ENCODE measurements at places on chromosomes 5 and 9.

- peak; percentile 70 for DNase-seq
Observed at GRCh38 chr5:145946112-145946861, 9.9 kb downstream of the SH3RF2 start.

GRCh38 chr5:131794586-131794985 is 2.2 kb downstream of the FNIP1 start:
- DNase-seq, result no peak

DNA sequence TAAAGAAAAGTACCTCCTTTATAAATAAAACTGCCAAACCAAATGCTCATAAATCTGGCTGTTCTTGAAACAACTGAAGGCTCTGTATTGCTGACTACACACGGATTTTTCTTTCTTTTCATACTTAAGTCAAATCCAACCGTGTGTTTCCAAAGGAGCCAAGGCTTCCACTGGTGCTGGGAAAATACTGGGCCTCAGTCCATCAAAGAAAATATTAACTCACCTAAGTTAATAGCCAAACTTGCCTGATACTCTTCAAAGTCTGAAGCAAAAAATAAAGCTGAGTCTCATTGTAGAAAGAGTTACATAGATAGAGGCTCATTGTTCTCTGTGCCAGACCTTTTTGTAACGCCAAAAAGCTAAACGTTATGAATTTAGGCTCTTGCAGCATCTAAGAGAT is 350.4 kb upstream of the CDH9 start:
- DNase-seq, result no peak

GRCh38 chr9:114119242-114120191 is 20.4 kb upstream of the KIF12 start:
- DNase-seq, result no peak

DNA sequence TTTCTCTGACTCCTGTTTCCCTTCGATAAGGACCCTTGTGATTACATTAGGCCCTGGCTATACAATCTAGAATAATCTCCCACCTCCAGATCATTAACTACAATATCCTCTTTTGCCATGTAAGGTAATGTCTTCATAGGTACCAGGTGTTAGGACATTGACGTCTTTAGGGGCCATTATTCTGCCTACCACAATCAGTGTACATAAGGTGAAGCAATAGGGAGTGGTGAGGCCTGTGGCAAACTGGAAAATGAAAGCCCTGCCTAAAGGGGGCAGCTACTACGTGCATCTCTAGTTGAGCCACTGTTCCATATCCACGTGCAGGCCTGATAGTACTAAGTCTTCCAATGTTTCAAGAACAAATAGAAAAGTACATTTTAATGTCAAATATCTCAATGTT is 4.8 kb upstream of the ALDH1B1 start:
- no peak for DNase-seq

DNA sequence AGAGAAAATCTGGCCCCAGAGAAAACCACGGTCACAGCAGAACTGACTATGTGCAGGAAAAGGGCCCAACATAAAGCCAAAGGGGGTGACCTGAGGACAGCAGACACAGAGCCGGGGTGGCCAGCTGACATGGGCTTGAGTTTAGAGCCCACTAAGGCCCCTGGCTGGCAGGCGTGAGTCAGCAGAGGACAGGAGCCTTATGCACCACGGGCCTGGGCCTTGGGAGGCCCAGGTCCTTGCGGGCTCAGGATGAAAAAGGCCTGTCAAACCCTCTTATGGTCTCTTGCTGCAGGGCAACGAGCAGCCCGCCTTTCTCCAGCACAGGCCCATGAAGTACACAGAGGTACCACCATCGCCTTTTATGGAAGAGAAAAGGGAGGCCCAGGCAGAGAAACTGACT is 19.7 kb downstream of the STK10 start:
- DNase-seq, result no peak

GRCh38 chr5:181100121-181100875 is 30.7 kb downstream of the OR2V1 start:
- no peak for DNase-seq

DNA sequence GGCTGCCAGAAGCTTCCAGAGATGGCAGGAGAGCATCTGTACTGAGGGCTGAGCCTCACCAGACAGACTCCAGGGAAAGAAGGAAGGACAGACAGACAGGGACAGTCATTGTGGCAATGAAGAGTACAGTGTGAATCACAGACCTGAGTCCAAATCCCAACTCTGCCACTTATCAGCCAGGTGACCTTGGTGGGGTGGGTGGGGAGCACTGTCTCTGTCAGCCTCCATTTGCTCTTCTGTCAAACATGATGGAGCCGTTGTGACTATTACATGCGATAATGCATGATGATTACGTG is 85.9 kb upstream of the FSTL4 start:
- no peak for DNase-seq

Data from AG04449 (cell line).